ENCODE measurements at places on chromosomes 13 and 19. TPM values are rescaled to one million over a fixed set of nuclear protein-coding genes. Genes with fewer than 3 reads are reported as not detected.

Gene LRRC4B
- total RNA-seq = not detected

Gene CEACAM19
- 3.6 TPM for total RNA-seq

Gene FFAR2
- total RNA-seq = not detected

Gene OR2Z1
- total RNA-seq = not detected

Gene OR7D2
- 0.11 TPM for total RNA-seq

Gene DCT
- 1.1 TPM for total RNA-seq

Gene ERVV-1
- not detected for total RNA-seq

GRCh38 chr19:58546019-58546530 lies 2.2 kb downstream of the TRIM28 start:
- no peak for DNase-seq

GRCh38 chr13:68473834-68474326 lies 1243.7 kb upstream of the PCDH9 start:
- no peak for DNase-seq

- DNase-seq = no peak
Observed at GRCh38 chr19:3413796-3414327, 47.5 kb downstream of the NFIC start.

DNA sequence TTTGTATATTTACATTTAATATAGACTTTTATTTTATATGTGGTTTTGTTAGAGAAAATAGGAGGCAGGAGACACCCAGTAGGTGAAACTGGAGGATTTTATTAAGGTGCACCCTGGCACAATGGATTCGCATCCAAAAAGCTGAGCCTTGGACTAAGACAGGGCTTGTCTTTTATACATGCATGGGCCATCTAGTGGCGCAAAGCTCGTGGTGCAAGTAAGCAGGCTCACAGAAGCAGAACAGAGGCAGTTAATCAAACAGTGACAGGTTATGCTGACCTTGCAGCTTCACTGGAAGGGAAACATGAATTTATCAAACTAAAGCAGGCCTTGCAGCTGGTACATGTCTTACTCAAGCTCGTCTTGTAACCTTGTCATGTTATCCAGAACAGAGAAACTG lies 58.8 kb upstream of the ZNF681 start:
- DNase-seq = peak; percentile 7

DNA sequence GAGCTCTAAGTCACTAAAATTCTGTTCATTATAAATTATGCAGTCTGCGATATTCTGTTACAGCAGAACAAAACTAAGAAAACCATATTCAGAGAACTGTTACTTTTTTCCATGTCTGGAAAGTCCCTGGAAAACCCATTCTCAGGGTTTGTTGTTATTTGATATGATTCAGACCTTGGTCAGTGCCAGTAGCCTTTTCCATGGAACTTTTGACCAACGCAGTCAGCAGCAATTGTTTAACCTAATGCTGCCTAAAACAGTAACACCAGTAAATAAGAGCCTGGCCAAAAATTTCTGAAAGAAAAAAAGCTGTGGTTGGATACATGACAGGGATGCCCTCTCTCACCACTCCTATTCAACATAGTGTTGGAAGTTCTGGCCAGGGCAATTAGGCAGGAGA lies 402.7 kb downstream of the TBC1D4 start:
- DNase-seq = no peak

Data from naive thymus-derived CD8-positive, alpha-beta T cell (primary cell).